ENCODE measurements at places on chromosomes 5 and 9.

DNA sequence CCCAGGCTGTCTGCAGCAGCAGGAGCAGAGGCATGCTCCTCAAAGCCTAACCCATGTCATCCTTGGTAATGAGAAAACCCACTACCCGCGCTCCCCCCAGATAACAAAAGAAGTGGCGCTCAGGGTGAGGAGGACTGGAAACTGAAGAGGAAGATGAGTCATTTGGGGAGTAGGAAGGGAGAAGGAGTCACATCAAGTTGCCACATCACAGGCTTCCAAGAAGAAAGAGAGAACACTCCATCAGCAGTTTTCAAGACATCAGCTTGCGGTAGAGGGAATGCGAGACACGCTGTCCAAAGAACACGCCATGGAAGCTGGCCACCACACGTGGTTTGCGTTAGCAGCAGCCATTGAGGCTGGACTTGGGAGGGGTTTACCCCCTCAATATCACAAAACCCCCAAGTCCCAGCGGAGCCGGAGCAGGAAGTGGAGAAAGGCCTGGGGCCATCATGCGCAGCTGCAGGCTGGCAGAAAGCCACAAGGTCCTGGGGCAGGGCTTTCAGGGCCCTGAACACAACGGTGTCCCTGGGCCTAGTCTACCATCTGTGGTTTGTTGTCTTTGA, 41.5 kb downstream of the SH3PXD2B start:
- DNase-seq, result no peak

GRCh38 chr5:149627070-149627469, 45.8 kb downstream of the ARHGEF37 start:
- no peak for DNase-seq

- DNase-seq, result no peak
Observed at GRCh38 chr5:99004960-99005359, 76.2 kb upstream of the CHD1 start.

- DNase-seq, result no peak
Observed at GRCh38 chr9:17117372-17117771, 17.5 kb upstream of the CNTLN start.

- DNase-seq, result no peak
Observed at GRCh38 chr5:82104872-82105271, 133.0 kb downstream of the ATG10 start.

DNA sequence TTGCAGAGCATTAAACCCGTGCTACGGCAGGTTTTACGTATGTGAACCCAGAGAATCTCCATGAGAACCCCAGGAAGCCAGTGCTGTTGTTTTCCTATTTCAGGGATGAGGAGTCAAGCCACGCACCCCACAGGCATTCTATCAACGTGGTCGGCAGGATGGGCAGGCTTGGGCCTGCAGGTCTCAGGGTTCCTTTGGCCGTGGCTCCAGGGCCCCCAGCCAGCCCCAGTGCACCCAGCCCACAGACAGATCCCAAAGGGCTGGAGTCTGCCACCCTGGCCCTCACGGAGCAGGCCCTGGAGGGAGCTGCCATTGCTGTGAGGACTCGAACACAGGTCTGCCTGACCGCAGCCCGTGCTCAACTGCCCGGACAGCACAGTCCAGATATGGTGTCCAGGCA, 77.1 kb upstream of the STXBP1 start:
- DNase-seq, result no peak

GRCh38 chr9:28502741-28503140, 929.5 kb upstream of the C9orf72 start:
- DNase-seq, result no peak

- DNase-seq, result no peak
Observed at GRCh38 chr9:136359774-136360718, 3.5 kb downstream of the DNLZ start.

DNA sequence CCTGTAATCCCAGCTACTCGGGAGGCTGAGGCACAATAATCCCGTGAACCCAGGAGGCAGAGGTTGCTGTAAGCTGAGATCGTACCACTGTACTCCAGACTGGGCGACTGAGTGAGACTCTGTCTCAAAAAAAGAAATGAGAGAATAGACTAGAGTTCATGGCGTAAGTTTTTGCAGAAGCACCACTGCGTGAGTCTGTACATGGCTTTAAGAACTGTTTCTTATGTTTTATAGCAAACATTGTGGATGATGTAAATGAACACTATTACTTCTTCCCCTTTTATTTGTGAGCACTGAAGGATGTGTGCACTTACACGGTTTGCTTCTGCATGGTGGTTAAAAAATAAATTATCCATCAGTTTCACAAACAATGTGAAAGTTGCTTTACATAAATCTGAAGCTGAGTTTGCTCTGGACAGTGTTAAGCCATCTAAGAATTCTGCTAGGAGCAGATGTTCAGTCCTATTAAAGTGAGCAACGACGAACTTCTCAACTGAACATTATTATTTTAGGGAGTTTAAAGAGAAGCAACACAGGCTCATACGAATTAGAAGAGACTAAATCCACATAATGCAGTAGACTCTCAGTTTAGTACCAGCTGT, 52.5 kb downstream of the ZFAND5 start:
- no peak for DNase-seq

GRCh38 chr9:87199278-87199677, 252.0 kb upstream of the GAS1 start:
- no peak for DNase-seq

GRCh38 chr9:125639057-125639456, 68.0 kb downstream of the MAPKAP1 start:
- no peak for DNase-seq

GRCh38 chr9:101472891-101473290, 37.3 kb upstream of the ALDOB start:
- DNase-seq, result no peak

- no peak for DNase-seq
Observed at GRCh38 chr5:93078082-93079038, 502.7 kb downstream of the NR2F1-AS1 start.

DNA sequence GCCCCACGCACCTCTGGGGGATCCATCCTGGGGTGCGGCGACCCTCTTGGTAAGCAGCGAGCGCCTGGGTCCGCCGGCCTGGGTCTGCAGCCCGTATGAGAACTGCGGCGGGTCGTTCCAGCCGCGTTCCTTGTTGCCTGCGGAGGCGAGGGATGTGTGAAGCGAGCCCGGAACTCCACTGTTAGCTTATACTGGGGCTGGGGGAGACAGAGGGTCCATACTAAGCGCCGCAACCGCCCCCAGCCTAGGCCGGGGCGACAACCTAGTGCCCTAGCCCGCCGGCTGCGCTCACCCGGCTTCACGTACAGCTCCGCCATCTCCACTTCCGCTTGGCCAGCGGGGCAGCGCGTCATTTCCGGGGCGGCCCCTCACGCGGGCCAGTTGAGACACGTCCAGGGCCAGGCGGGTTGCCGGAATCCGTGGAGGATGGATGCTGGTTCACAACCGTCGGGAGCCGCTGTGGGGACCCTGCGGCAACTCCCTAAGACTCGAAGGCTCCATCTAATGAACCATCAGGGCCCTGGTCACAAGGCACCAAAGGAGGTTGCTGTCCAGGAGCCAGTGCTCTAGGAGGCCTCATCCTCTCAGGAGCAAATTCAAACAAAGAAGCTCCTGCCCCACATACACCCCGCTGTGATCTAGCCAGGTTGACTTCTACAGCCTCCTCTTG, at the start of gene SRA1:
Gene SRA1, minus strand, starts transcription at position 338 of the 670 bp plus-strand sequence. Its CDS starts 21 bp downstream, at position 317.
- peak; percentile 88 for DNase-seq

DNA sequence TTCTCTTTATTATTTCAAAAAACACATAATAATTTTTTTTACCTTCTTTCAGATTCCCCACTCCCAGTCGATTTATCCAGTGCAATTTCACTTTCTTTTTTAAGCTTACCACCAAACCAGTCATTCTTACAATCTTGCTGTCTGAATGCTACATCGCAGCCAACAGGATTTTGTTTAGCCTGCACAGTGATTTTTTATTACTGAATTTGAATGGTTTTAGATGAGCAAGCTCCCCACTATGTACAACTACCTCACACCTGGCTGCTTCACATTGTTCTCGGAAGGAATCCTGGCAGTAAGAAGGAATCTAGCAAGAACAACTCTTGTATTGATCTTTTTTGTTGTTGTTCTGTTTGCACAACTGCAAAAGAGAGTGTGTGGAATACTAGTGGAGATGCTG, 668.1 kb upstream of the WWC1 start:
- DNase-seq, result no peak

DNA sequence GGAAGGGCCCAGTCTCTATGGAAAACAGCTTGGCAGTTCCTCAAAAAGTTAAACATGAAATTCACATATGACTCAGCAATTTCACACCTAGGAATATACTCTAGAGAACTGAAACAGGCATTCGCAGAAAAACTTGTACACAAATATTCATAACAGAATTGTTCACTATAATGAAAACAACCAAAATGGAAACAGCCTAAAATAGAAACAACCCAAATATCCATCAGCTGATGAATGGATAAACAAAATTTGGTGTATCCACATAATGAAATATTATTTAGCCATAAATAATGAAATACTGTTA, 4.8 kb upstream of the GPR150 start:
- no peak for DNase-seq

- DNase-seq, result no peak
Observed at GRCh38 chr5:164561933-164562872, 1056.8 kb downstream of the MAT2B start.

DNA sequence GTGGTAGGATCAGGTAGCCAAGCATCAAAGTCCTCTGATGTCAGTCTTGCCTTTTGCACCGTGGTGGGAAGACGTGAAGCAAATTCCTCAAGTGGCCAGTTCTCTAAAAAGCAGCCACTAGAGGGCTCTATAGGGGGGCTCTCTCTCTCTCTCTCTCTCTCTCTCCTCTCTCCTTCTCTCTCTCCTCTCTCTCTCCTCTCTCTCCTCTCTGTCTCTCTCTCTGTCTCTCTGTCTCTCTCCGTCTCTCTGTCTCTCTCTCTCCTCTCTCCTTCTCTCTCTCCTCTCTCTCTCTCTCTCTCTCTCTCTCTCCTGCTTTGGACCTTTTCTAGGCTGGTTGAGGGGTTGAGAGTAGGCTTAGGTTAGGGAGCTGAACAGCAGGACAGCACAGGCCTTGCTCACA, 13.9 kb upstream of the OSMR start:
- DNase-seq, result no peak

DNA sequence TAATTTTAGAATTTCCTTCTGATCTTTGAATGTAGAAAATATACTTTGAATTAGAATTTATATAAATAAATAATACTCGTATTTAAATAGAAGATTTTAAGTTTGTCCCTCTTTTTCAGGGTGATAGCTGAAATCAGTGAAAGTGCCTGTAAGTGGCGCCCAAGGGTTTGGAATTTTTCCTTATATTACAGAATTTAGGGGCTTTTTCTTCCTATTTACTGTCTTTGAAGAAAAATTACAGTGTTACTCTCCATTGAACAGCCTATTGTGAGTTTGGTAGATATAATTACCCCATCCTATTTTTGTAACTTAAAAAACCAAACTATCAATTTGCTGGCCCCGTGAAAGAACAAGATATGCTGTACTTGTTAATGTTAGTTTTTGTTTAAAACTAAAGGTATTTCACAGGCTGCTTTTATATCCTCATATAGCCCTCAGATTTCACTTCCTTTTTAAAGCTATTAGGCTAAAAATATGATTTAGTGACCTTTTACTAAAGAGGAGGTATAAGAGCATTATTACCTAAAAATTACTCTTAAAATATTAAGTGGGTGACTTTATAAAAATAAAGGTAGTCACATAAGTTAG, 3.2 kb downstream of the MAP3K1 start:
- DNase-seq, result no peak

GRCh38 chr5:122929001-122929400, 83.6 kb downstream of the SNX24 start:
- DNase-seq, result no peak

DNA sequence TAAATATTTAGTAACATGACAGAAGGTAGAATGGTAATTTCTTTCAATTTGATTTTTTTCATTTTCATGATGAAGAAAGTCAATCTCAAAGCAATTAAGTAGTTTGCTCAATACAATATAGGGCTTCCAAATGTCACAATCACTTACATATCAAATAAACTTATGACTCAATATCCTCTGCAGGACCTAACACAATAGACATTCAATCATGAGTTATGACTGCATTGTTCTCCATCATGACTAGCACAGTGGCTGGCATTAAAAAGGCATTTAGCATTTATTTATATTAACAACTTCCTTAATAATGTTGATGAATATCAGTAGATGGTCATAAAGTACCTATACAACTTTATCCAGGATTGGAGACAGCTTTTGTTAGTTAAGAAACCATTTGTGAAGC, 1499.6 kb downstream of the EFNA5 start:
- DNase-seq, result no peak

DNA sequence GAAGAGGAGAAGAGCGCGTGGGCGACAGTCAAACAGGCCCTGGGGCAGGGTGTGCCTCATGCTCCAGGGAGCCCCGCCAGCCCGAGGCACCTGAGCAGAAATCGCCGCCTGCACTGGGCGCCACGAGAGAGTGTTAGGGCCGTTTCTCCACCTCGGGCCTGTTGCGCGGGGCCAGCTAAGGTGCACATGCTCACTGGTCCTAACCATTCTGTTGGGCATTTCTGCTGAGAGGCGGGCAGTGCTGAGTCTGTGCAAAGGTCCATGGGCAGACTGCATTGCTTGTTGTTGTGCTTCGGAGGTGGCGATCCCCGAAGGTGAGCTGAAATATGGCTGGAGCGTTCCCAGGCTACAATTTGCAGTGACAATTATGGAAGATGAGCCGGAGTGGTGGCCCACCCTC, 367.8 kb upstream of the SPATA31A5 start:
- no peak for DNase-seq

DNA sequence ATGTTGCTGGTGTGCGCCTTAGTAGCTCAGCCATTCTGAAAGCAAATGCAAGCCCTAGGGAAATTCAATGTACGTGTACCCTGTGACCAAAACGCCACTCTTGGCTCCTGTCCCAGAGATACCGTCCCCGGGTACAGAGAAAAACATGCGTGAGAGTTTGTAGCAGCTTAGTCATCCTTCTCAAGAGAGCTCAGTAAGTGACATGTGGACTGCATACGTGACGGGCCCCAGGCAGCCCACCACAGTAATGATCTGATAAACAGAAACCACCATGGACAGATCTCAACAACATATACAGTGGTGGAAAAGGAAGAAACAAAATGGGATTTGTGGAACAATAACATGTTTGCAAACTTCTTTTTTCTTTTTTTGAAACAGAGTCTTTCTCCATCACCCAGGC, 45.1 kb downstream of the S1PR3 start:
- no peak for DNase-seq

DNA sequence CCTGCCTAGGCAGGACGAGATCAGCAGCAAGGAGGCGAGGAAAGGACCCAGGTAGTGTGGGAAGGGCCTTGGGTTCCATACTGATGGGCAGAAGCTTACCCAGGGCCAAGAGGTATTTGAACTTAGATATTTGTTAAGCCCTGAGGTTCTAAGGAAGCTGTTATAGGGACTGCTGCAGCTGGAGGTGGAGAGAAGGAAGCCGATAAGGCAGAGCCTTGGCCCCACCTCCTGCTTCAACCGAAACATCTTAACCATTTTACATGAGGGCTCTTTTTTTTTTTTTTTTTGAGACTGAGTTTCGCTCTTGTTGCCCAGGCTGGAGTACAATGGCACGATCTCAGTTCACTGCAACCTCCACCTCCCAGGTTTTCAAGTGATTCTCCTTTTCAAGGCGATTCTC, 8.6 kb upstream of the AQP3 start:
- no peak for DNase-seq

- DNase-seq, result no peak
Observed at GRCh38 chr5:67699560-67699959, 503.0 kb upstream of the CD180 start.
